Foreskin keratinocyte (primary cell): ENCODE measurements at places on chromosomes 2 and 18. TPM values are rescaled to one million over a fixed set of nuclear protein-coding genes. Genes with fewer than 3 reads are reported as not detected.

DNA sequence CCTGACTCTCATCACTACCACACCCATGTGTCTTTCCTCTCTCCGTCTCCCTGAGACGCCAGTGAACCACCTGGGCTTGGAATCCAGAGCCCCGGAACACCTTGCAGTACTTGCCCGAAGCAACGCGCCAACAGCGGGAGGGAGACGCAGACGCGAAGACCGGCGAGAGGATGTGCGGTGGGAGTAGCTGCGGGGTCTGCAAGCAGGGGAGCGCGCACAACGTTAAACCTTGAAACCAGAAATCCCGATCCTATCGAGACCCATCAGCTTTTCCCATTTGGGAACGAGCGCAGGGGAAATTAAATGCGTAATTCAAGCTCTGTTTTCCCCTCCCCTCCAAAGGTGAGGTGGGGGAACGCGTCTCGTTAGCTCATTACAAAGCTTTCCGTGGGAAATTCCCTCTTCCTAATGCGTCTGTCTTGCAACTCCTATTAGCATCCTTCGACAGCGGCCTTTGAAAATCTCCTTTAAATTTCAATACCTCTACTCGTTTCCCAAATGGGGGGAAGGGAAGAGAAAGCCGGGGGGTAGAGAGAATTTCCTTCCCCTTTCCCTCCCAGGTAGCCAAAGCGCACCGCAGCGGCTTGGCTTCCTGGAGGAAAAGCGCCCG is 421 bp upstream of the CNTNAP5 start:
- DNase-seq, result no peak

DNA sequence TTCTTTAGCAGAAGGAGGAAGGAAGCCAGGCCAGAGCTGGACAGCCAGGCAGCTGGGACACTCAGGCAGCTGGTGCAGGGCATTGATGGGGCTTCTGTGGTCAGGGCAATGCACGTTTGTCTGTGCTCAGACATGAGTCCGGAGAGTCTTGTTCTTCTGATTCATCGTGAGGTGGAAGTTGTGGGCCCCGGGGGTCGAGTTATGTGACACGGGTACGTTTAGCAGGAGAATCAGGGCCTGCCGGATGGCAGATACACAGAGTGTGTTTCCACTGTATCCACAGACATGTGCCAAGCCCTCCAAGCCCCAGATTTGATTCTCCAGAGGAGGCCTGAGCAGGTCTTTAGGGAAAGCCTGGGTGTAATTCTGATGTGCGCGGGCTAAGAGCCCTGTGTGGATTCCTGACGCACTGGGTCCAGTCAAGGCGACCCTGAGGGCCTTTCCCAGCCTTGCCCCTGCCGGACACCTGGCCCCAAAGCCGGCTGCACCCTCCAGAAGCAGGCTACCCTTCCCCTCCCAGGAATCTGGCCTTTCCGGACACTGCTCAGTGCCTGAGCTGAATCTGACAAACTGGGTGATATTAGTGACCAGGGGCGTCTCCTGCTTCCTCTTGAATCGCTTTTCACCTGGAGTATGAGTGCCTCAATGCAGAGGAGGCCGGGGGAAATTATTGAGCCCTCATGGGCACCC is 10.1 kb downstream of the ARHGEF4 start:
- no peak for DNase-seq

GRCh38 chr18:44732238-44732563 is 51.5 kb downstream of the SETBP1 start:
- no peak for DNase-seq

- no peak for DNase-seq
Observed at GRCh38 chr2:5766056-5766455, 73.9 kb downstream of the SOX11 start.

SP100 gene
- total RNA-seq, result 146 TPM in 2 replicates

DNA sequence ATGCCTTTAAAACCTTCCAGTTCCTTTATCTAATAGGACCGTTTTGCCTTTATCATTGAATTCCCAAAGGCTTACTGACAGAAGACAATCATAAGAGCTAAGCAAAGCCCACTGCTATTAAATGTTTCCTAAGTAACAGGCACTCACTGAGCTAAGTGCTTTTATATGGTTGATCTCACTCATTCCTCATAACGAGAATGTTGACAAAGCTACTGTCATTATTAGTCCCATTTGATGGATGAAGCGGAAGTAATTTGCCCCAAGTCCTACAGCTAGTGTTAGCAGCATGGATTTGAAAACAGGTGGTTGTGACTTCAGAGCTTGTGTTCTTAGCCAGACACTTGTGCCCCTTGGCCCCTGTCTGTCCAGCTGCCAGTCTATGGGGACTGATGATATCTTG is 134.8 kb upstream of the SERPINE2 start:
- DNase-seq, result no peak
